Activated gamma-delta T cell treated with anti-CD3 and anti-CD28 coated beads, Interleukin-2, amount 50 U/mL, for 16 hours (primary cell): ENCODE measurements at places on chromosomes 6 and 20.

DNA sequence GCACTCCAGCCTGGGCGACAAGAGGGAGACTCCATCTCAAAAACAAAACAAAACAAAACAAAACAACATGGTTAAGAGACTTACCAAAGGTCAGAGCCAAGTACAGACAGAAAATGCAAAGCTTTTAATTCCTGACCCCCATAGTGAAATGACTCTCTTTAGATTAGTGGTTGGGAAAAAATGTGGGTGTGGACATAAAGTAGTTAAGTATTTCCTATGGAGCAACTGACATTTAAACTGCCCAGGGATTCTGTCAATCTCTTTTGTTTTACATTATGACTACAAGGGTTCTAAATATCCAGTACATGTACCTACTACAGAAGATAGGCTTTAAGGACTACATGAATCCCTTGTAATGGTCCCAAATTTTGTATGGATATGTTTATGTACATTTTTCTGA lies 75.1 kb downstream of the IRAK1BP1 start:
- no peak for DNase-seq

GRCh38 chr6:121503589-121503991 lies 68.1 kb downstream of the GJA1 start:
- DNase-seq: no peak

- DNase-seq: no peak
Measured at GRCh38 chr6:165298875-165299274, 10.5 kb downstream of the C6orf118 start.

- peak; percentile 19 for DNase-seq
Measured at GRCh38 chr20:2524709-2525506, 11.5 kb upstream of the TMC2 start.

- DNase-seq: no peak
Measured at GRCh38 chr20:14700639-14700960, 363.2 kb upstream of the FLRT3 start.

DNA sequence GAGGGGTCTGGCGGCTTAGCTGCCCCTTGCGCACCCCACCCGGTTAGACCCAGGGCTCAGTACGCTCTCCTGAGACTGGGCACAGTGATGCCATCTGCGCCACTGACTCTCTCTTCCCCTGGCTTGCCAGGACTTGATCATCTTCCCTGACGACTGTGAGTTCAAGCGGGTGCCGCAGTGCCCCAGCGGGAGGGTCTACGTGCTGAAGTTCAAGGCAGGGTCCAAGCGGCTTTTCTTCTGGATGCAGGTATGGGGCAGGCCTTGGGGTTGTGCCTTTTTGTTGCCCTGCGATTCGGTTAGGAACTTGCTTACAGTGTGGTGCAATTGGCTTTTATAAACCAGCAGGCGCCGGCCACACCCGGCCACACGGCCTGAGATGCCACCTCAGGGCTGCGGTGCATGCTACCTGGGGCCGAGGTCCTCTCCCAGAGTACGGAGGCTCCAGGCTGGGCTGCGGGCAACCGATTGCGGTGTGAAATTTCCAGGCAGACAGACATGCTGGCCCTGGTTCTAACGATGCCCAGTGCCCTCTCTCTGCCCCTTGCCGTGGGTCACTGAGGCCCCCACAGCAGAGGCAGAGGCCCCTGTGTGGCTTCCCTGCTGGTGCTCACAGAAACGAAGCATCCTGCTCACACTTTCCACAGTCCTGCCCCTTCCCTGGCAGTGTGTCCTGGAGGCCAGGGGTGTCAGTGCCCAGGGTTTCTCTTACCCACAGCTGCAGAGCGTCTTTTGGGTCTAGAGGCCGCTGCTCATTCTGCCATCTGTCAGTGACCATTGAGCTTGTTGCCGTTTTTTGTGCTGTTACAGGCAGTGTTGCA lies 1.7 kb downstream of the ADRM1 start:
- no peak for DNase-seq

- DNase-seq: no peak
Measured at GRCh38 chr6:12506159-12506558, 210.4 kb upstream of the PHACTR1 start.

GRCh38 chr20:20251317-20251716 lies 116.6 kb upstream of the INSM1 start:
- no peak for DNase-seq

GRCh38 chr20:47568837-47569410 lies 67.2 kb downstream of the NCOA3 start:
- DNase-seq: no peak

GRCh38 chr6:30721198-30722024 lies 1.3 kb downstream of the TUBB start:
- DNase-seq: peak; percentile 96

DNA sequence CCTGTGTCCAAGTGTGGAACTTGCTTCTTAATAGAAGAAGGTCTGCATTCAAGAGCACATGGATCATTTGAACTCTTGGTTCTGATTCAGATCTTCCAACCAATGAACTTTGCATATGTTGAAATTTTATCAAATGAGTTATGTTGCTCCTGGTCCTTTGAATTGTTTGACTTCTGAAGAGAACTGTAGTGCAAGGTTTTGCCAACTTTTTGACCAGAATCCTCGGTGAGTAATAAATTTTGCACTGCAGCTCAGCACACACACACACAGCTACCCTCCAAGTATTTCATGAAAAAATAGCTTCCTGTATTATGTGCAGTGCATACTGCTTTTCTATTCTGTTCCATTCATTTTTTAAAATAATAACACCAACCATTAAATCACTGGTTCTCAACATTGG lies 67.5 kb downstream of the BFSP1 start:
- no peak for DNase-seq

DNA sequence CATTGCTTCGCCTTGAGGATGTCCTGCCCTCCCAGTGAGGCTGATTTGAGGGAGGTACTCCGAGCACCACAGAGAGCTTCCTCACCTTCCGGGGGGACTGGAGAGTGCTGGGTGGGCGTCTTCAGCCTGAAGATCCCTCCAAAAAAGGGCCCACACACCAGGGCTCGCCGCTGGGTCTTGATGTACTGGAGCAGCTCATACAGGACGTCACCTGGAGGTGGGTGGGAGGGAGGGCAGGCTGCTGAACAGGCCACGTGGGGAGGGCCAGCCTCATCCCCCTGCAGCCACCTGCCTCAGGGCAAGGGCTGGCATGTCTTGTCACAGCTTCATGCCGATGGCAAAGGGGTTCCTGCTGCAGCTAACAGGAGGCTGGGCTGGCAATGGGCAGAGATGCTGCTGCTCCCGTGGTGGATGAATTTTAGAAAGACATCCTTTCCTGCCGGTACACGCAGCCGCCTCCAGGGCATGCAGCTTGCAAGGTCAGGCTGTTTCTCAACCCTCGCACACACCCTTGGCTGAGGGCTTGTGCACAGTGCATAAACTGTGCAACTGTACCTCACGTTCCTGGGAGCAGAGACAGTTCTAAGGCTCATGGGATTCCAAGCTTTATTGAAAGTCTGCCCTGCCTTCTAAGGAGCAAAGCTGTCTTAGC lies 14.0 kb downstream of the ETV7 start:
- DNase-seq: no peak

- no peak for DNase-seq
Measured at GRCh38 chr6:1400126-1400850, 10.9 kb downstream of the FOXF2 start.

GRCh38 chr20:62587757-62588402 lies 54.4 kb upstream of the SLCO4A1 start:
- DNase-seq: no peak

GRCh38 chr20:8722277-8722928 lies 346.5 kb upstream of the PLCB4 start:
- DNase-seq: no peak

DNA sequence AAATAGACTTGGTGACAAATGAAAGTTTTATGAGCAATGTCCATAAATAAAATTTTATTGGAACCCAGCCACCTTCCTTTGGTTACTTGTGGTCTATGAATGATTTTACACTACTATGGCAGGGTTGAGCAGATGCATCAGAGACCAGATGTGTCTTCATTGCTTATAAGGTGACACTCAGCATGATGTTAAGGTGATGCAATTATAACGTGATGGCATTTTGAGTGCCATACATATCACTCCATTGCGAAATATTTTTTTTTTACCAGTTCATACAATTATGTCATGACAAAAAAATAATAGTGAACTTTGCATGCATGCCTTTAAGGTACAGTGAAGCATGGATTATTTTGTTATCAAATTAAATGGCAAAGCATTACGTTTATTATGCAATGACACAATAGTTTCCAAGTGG lies 96.0 kb downstream of the ADTRP start:
- DNase-seq: no peak

GRCh38 chr6:100062621-100063020 lies 68.6 kb upstream of the MCHR2 start:
- no peak for DNase-seq

- DNase-seq: no peak
Measured at GRCh38 chr6:62393608-62394007, 107.6 kb upstream of the KHDRBS2 start.

DNA sequence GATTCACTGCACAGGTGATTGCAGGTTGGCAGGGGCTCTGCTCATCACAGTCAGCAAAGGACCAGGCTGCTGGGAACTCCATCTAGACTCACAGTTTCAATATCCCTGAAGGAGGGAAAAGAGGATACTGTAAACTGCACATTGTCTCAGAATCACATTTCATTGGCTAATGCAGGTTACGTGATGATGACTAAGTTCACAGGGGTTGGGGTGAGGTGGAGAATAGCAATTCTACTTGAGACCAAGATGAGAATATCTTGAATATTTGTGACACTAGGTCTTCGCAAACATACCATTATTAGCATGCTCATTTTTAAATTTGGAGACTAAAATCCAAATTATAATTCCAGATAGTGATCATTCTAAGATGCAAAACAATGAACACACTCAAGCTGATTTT lies 208.5 kb upstream of the CITED2 start:
- no peak for DNase-seq

DNA sequence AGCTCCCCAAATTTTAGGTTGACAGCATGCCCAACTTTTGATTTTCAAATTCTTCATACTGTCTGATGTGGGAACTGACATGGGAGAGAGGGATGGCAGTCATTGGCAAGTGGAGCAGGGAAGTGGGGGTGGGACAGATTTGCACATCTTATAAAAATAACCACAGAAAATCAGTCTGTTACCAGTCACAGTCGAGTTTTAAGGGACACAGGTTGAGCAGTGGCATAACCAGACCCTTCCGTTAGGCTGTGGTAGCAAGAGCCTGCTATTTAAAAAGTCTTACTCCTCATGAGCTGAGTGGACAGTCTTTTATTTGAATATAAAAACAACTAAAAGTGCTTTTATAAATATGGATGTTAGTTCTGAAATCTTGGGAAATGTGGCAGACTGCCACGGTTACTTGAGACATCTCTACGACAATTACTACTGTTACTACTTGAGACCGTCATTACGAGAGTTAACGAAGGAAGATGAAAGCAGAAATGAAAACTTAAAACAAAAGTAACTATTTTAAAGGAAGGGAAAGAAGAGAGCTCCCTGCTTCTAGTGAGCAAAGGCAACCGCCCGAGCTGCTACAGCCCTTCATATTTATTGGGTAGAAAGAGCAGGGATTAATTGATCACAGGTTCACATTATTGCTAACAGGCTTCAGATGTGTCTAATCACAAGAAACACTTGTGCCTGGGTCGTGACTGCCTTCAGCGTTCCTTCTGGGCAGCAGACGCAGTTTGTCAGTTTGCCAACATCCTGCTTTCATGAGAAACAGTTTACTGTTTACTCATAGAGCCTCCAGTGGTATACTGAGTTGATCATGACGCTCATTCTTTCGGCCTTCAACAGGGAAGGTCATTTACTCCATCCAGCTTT lies 71.3 kb downstream of the EFHC1 start:
- DNase-seq: no peak

DNA sequence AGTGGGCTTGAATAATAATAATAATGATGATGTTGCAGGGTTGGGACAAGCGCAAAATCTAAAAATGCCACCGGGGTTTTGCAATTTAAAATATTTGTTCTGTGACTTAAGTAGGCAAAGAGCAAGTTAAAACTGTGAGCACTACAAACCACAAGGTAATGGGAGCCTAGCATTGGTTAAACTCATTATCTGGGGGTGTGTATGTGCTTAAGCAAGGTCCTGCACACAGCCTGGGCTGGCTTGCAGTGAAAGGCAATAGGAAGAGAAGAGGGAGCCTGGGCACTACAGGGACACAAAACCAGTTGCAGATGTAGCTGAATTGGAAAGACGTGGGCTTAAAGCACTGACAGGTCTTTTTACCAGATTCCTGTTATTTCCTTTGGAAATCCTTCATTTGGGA lies 11.7 kb downstream of the SIM1 start:
- no peak for DNase-seq

DNA sequence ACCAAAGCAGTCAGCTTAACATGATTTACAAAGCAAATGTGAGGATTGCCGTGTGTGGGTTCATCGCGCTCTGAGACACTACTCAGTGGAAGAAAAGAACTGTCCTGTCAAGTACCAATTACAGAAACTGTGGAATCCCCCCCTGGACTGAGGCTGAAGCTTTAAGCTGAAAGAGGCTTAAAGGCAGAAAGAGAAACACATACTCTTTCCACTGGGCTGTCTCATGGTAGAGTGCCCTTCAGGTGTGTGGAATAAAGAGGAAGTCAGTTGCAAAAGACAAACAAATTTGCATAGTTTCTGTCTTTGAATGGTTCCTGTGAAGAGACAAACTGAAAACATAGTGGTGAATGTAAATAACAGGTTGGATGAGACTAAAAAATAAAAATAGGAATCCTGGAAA lies 560.4 kb upstream of the SYNCRIP start:
- DNase-seq: no peak

DNA sequence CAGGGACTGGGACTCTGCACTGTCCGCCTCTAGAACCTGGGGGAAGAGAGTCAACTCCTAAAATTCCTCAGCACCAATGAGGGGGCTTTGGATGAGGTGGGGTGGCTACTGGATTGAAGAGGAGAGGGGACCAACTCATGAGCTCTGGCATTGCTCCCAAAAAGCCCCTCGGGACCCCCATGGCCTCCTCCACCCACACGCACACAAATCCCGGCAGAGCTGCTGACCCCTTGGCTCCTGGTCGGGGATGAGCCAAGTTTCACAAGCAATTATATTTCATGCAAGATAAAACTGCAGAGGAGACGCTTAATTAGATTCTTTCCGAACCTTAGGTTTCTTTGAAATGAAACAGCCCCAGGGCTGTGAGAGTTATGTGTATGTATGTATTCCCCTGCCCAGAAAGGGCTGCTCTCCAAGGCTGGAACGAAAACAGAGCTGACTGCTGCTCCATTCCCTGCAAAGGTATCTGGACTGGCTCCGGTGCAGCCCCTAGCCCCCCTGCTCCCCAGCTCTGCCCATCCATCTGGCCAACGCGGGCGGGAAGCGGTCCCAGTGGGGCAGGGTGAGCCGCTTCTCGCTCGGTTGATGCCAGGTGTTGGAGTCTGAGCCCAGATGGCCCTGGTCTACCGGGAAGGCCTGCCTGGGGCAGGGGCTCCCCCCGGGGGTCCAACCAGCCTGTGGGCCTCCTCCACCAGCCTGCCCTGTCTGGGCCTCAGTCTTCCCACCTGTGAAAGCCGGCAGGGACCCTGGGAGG lies 46.8 kb upstream of the STX16 start:
- no peak for DNase-seq
